Erythroblast (primary cell): ENCODE measurements at places on chromosomes 1 and 21.

- no peak for DNase-seq
These were observed 19.8 kb downstream of the VPS45 start for GRCh38 chr1:150087415-150087814.

DNA sequence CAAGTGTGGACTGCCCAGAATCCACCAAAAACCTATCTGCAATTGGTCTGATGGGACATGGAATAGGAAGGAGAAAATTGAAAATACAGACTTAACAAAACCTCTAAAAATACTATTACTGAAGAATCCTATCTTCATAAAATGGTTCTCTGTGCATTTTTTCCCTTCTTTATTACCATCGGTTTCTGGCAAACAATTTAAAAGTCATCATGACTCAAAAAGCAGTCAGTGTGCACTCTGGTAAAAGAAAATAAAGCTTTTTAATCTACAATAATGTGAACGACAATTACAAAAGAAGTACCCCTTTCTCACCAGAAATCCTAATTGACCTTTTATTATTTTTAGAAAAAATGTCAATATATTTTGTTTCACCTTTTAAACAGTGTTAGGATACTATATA is 186.3 kb downstream of the TPR start:
- DNase-seq: no peak

- DNase-seq: peak; percentile 2
These were observed 155.8 kb upstream of the BRINP3 start for GRCh38 chr1:190633488-190633887.

DNA sequence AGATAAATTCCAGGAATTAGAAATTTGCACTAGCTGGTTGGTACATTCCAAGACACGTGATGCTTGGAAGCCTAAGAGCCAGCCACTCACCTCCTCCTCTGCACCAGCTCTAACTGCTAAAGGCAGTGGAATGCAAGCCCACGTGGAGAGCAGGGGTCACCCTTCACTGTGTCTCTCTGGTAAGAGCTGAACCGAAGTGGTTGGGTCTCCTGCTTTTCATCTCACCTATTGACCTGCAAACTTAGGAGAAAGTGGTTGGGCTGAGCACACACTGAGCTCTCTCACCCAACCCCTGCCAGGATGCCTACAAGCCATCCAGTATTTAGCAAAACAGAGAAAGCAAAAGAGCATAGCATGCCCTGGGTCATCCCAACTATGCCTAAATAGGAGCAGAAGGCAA is 19.3 kb downstream of the HAO2 start:
- DNase-seq: no peak

GRCh38 chr1:164771619-164772361 is 212.8 kb downstream of the PBX1 start:
- no peak for DNase-seq

GRCh38 chr1:37792943-37793686 is 532 bp upstream of the MANEAL start:
- no peak for DNase-seq

DNA sequence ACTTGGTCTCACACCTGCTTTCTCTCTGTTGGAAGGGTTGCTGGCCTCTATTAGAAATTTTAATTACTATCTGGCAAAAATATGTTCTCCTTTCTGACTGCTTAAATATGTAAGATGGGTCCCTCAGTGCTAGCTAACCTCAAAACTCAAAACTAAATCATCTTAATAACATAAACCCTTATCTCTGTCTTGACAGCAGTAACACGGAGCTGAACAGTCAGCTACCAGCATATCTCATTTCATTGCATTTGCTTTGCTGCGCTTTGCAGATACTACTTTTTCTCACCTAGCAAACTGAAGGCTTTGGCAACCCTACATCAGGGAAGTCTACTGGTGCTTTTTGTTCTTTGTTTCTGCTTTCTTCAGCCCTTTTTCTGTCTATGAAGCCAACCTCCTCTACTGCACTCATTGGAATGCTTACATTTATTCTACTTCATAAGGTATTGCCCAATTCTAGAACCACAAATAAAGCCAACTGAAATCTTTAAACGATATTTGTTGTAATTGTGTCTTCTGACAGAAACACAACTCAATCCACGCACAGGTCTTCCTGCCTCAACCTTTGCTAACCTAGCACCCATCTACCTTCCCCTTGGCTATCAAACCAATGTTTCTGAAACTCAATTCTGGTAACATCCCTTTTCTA is 95.6 kb downstream of the RERE start:
- DNase-seq: peak; percentile 69

DNA sequence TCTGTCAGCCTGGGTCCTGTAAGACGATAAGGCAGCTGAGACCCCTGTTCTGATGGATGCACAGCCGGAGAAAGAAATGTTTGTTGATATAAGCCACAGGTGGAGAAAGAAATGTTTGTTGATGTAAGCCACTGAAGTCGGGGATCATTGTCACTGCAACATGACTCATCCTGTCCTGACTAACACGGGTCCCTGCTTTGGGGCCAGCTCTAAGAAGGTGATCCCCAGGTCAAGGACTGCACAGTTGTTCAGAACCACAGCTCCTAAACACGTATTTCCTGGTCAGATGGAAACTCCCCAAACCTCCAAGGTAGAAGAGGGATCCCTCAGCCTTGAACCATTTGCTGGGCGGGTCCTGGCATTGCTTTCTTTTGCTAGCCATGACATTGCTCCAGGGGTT is 86.4 kb upstream of the IGSF21 start:
- no peak for DNase-seq

DNA sequence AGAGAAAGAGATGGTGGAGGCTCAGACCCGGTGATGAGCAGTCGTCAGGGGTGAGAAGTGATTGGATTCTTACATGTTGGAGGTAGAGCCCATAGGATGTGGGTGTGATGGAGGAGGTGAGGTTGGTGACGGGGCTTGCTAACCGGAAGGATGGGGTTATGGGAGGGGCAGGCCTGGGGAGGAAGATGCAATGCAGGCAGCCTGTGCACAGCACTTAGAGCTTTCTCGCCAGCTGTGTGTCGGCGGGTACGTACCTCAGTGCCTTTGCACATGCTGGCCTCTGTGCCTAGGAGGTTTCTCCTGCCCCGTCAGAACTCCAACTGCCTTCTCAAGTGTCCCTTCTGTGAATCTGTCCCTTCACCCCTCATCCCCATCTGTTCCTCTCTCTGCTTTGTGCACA is 2.9 kb upstream of the BSND start:
- no peak for DNase-seq

DNA sequence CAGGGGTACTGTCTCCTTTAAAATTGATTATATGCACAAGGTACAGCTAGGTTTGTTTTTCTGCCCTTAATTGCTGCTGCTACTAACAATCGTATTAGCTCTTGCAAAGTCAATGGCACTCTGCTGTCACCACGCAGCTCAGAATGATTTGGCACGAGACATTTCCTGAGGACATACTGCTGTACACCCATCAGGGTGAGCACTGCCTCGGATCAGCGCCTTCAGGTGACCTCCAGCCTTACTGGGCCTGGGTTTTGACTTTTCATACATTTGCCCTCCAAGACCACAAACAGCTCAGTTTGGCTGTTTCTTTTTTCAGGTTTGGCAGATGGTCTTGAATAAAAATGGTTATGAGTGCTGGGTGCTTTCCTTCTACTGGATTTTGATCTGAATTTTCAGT is 110.9 kb downstream of the NTPCR start:
- no peak for DNase-seq

GRCh38 chr1:81703756-81704463 is 96.8 kb upstream of the ADGRL2 start:
- DNase-seq: no peak

GRCh38 chr1:96338622-96339021 is 383.0 kb upstream of the PTBP2 start:
- DNase-seq: no peak

GRCh38 chr1:22365331-22366295 is 86.0 kb upstream of the ZBTB40 start:
- DNase-seq: no peak

GRCh38 chr21:39637197-39637970 is 24.6 kb downstream of the B3GALT5 start:
- DNase-seq: no peak

- DNase-seq: no peak
These were observed 944 bp downstream of the B3GALT6 start for GRCh38 chr1:1232796-1233566.

DNA sequence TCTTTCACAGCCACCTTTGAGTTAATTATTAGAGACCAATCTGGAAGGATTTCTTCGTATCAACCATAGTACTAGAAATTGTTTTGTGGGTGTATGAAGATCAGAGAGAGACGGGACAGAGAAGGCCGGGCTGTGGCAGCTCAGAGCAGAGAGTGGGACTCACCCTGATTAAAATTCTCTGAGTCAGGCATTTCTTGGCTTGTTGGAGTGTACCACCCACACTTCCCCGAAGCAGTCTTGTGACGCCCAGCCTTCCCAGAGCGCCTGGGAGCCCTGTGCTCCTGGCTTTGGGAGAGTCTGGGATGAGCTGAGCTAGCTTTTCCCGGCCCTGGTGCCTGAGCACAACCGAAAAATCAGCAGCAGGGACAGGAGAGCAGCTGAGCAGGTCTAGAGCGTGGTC is 19.4 kb downstream of the PLEKHM2 start:
- DNase-seq: no peak

DNA sequence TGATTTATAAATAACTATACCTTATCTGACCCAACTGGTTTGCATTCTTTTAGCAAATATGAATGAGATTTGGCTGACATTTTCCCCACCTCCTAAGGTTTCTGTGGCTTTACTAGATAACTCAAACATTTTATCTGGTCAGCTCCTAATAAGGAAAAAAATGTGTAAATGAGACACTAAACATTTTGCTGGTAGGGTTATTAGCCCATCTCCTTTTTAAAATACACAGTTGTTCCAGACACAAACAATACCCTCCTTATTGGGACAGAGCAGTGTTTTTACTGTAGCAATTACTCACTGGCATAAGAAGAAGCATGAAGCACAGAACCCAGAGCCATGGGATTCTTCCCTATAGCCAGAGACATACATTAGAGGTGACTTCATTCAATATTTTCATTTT is 53.8 kb upstream of the NUF2 start:
- DNase-seq: no peak
